ENCODE measurements at places on chromosomes 12 and 14.
A peak's percentile ranks its signal among the peaks of the same experiment; 100 is the strongest.

DNA sequence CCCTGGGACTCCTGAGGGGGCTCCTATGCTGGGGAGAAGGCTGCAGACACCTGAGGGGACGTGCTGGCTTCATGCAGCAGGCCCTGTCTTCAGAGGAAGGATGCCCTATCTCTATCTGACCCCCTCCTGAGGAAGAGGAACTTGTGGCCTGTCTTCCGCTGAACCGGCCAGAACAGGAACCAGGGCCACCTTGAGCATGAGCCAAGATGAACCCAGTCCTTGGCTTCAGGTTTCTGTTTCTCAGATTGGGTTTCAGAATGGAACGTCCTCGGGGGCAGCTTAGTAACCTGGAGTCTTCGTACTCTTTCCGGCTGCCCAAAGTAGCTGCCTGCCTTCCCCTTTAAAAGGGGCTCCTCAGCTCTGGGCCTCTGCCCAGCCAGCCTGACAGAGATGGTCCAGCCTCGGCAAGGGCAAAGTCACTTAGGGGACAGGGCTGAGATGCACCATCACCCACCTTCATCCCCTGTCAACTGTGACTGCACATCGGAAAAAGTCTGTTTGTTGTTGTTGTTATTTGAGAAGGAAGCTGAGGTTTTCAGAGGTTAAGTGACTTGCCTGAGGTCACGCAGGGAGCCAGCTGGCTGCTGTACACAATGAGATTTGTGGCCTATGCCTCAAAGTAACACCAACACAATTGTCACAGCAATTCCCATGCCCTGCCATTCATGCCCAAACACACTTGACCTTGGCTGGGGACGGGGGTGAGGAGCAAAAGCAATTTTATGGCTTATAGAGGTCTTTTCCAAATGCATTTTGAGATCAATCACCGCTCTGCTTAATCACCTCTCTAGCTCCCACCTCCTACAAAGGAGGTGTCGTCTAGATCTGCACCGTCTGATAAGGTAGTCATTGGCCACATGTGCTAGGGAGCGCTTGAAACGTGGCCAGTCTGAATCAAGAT, 13.4 kb downstream of the ASB2 start:
- DNase-seq = peak; percentile 71

DNA sequence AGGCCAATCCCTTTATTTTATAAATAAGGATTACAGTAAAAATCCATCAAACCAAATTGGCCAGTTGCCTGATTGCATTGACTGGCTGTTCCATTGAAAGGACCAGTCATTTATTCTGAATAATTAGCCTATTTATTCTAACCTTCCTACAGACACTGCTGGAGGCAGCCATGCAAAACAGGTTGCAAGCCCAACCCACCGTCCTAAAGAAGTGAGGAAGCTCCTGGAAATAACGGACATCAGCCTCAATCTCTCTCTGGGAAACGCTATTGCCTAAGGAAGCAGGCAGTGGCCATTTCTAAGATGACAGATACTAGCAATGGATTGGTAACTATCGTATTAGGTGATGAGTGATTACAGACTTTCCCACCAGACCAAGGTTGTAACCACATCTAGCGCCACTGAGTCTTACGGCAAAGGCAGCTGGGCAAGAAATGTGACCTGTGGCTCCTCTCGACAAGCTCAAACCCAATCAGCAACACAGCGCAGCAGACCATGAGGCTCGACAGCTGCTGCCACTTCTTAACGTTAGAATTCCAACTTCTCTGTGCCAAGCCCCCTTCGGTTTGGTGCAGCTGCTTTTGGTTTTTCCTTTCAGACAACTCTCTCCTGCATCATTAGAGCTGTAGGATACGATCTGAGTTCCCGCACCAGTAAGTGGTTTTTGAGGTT, 134.2 kb downstream of the KCNK10 start:
- no peak for DNase-seq

- peak; percentile 25 for DNase-seq
Observed at GRCh38 chr12:101793401-101793800, 37.4 kb downstream of the GNPTAB start.

GRCh38 chr14:67335781-67336180, 23.8 kb downstream of the ATP6V1D start:
- no peak for DNase-seq

DNA sequence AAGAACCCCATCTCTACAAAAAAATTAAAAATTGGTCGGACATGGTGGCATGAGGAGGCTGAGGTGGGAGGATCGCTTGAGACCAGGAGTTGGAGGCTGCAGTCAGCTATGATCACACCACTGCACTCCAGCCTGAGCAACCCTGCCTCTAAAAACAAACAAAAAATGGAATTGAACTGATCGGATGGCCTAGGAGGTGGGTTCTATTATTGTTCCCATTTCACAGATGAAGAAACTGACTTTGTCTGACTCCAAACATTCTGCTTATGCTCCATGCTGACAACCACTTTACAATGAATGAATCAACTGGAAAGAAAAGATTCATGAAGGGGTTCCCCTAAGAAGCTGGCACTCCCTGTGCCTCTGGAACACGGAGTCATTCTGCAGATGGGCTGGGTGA, 47.3 kb downstream of the TRPV4 start:
- no peak for DNase-seq

GRCh38 chr14:99042381-99043266, 229.4 kb downstream of the BCL11B start:
- DNase-seq = no peak

DNA sequence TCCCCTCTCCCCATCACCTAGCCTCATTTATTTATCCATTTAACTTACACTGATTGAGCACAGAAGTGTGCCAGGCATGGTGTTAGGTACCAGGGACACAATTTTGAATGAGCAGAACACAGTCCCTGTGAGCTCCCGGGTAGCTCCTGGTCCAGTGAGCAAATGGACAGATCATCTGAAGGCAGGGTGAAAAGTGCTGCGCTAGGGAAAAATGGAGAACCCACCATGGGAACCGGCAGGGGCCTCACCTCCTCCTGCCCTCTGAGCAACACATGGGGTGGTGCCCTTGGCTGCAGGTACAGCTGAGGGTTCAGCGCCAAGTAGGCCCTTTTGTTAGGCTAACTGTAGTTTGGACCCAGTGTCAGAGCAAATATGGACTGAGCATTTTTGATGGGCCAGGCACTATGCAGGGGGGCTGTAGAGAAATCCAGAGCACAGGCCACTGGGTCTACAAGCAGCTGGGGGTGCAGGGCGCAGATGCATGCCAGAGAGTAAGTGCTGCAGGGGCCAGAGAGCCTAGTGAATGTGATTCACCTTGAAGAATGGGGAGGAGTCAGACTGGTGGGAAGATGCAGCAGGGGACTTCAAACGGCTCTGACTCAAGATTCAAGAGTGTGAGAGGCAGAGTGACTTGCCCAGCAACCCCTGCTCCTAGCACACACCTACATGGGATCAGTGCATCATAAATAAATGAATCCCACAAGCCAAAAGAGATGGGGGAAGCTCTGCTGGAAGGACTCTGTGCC, 28.2 kb downstream of the LTBP2 start:
- no peak for DNase-seq

DNA sequence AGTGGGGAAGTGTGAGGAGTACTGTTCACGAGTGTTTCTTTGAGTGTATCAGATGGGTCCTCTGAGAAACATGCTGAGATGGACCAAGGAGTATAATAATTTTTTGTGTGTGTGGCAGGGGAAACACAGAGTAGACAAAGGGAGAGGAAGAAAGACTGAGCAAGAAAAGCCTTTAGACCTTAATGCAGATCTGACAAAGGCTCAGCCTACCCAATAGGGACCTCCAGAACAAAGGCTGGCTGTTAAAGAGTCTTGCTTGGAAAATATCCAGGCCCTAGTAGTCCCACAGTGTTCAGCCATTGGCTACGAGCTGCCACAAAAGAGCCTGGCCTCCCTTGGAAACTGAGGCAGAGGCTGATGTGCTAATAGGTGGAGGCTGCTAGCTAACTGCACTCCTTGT, 13.5 kb downstream of the COQ5 start:
- no peak for DNase-seq

DNA sequence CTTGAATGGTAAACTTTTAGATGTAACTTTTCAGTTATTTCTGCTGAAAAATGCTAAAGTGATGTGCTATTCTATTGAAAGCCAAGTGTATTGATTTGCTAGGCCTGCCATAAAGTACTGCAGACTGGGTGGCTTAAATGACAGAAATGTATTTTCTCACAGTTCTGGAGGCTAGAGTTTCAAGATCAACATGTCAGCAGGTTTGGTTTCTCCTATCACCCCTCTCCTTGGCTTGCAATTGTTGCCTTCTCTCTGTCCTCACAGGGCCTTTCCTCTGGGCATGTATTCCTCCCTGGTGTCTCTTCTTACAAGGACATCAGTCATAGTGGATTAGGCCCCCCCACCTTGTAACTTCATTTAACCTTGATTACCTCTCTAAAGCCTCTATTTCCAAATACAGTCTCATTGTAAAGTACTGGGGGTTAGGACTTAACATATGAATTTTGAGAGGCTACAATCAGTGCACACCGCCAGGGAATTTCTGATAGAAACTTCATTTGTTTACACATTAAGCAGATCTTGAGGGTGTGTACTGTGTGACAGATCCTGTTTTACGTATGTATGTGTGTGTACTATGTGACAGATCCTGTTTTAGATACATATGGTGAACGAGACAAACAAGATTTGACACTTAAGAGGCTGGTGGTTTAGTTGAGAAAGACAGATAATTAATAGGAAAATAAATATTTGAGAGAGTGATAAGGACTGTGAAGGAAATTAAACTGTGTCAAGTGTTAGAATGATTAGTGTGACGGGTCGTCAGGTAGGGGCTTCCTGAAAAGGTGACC, 49.5 kb downstream of the ADIPOR2 start:
- DNase-seq = no peak

GRCh38 chr12:132099739-132100138, 44.4 kb downstream of the DDX51 start:
- DNase-seq = no peak

DNA sequence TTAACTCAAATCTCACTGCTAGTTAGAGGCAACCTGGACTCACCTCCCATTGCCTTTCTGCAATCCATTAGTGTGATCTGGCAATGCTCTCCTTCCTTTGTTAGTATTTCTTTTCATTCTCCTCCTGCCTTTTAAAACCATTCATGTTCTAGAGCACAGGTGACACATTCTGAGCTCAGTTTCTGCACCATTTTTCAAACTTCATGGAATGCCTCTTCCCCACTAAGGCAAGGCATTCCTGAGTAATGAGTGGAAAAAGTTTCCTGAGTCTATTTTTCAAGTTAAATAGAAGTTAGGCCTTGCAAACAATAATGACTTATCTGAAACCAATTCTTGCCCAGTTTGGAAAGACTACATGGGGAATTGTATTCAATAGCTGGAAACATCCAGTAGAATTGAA, 1001.8 kb downstream of the BCL11B start:
- DNase-seq = no peak

DNA sequence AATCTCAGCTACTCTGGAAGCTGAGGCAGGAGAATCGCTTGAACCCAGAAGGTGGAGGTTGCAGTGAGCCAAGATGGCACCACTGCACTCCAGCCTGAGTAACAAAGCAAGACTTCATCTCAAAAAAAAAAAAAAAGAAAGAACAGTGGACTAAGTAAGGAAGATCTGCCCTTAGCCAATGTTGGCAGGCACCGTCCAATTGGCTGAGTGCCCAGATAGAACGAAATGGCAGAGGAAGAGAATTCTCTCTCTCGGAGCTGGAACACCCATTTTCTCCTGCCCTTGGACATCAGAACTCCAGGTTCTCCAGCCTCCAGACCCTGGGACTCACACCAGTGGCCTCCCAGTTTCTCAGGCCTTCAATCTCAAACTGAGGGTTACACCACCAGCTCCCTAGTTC, 49.9 kb downstream of the ESR2 start:
- DNase-seq = no peak

GRCh38 chr12:3216097-3216496, 138.9 kb downstream of the TSPAN9 start:
- no peak for DNase-seq

DNA sequence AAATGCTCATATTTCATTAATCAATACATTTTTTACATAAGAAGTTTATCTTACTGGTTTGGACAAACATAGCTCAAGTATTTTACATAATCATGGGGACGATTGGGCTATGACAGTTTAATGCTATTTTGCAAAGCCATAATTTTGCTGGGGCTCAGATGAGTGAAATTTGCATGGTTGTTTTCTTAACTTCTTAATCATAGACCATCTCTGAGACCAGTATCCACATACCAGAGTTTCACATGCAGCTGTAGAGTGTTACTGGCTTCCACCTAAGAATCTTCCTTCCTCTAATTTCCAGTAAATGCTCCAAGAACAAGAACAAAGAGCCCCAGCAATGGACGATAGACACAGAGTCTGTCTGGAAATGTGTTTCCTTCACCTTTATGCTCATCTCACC, 303.0 kb upstream of the TMEM132C start:
- DNase-seq = no peak

DNA sequence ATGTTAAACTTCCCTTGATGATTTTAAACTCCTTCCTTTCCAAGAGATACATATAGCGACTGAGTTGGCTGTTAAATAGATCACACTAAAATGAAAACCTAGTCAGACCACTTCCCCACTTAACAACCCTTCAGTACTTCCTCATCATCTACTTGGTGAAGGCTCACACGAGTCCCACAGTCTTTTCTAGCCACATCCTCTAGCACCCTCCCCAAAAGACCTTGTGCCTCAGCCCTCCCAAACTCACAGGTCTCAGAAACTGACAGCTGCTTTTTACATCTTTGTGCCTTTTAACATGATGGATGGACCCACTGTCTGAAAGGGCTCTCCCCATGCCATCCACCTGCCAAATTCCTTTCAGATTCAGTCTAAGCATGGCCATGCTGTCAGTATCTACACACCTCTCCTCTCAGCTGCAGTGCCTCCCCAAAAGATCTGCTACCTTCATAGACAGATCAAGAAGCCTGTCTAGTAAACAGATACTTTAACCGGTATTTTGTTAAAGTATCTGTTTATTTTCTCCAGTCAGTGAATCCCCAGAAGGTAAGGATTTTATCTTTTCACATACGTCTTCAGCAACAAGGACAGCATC, 65.1 kb upstream of the GPHB5 start:
- DNase-seq = peak; percentile 6

- no peak for DNase-seq
Observed at GRCh38 chr14:76643887-76644286, 117.4 kb upstream of the VASH1 start.

- DNase-seq = no peak
Observed at GRCh38 chr12:6507102-6507998, 13.4 kb downstream of the NCAPD2 start.

- no peak for DNase-seq
Observed at GRCh38 chr14:68442828-68443629, 349.8 kb downstream of the ZFP36L1 start.

GRCh38 chr12:29287622-29288021, 93.3 kb downstream of the ERGIC2 start:
- no peak for DNase-seq

- peak; percentile 66 for DNase-seq
Observed at GRCh38 chr14:71290960-71291466, 383.8 kb downstream of the PCNX1 start.

DNA sequence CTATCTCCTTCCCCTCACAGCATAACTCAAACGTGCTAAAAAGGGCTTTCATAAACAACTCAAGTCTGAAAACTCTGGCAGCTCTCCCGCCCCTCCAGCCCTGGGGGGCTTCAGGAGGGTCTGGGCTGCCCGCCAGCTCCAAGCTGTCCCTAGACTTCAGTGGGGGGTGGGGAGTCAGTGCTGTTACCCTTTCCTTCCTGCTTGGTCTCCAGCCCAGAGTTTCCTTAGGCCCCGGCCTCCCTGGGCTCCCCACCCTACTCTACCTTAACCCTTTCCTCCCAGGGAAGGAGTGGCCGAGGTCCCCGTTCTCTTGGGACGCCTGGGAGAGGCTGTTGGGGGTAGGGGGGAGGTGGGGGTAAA, 530 bp upstream of the NYNRIN start:
- no peak for DNase-seq

- DNase-seq = peak; percentile 10
Observed at GRCh38 chr12:110245369-110245772, 35.7 kb upstream of the ATP2A2 start.
